Activated naive CD8-positive, alpha-beta T cell treated with anti-CD3 and anti-CD28 coated beads for 36 hours (primary cell): ENCODE measurements at places on chromosomes 2 and 18. TPM values are rescaled to one million over a fixed set of nuclear protein-coding genes. Genes with fewer than 3 reads are reported as not detected.

DNA sequence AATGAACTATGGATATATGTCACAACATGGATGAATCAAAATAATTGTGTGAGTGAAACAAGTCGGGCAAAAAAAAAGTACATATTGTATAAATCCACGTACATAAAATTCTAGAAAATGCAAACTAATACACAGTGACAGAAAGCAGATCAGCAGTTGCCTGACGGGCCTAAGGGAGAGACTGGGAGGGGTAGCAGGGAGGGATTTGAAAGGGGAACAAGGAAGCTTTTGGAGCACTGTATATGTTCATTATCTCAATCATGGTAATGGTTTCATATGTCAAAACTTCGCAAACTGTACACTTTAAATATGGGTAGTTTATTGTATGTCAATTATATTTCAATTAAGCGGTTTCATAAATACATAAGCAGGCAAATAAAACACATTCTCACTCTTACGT lies 153.8 kb downstream of the ANKRD44 start:
- DNase-seq: no peak
- H3K36me3 ChIP-seq: peaks cover 37% of the 10 kb centered on the region
- no peaks in the 10 kb centered on the region for H3K27me3 ChIP-seq
- H3K4me1 ChIP-seq: peaks cover 74% of the 10 kb centered on the region

DNA sequence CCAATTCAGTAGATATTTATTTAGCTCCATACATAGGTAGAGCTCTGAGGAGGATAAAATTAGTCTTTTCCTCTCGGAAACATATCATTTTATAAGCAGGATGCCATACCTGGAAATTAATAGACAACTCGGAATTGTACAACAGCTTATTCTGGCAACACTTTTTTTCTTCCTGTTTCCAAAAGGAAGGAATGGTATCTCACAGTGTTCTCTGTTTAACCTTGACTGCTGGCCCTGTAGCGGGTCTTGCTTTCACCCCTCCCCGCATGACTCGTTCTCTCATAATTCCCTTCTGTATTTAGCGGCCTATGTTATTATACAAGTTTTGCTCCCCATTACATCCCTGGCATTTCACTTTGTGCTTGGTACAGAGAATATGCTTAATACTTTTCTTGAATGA lies 2.5 kb upstream of the KYNU start:
- no peak for DNase-seq
- no peaks in the 10 kb centered on the region for H3K27me3 ChIP-seq
- H3K36me3 ChIP-seq: no peaks in the 10 kb centered on the region
- no peaks in the 10 kb centered on the region for H3K4me1 ChIP-seq
- no peak overlapping the region for H3K4me3 ChIP-seq

DNA sequence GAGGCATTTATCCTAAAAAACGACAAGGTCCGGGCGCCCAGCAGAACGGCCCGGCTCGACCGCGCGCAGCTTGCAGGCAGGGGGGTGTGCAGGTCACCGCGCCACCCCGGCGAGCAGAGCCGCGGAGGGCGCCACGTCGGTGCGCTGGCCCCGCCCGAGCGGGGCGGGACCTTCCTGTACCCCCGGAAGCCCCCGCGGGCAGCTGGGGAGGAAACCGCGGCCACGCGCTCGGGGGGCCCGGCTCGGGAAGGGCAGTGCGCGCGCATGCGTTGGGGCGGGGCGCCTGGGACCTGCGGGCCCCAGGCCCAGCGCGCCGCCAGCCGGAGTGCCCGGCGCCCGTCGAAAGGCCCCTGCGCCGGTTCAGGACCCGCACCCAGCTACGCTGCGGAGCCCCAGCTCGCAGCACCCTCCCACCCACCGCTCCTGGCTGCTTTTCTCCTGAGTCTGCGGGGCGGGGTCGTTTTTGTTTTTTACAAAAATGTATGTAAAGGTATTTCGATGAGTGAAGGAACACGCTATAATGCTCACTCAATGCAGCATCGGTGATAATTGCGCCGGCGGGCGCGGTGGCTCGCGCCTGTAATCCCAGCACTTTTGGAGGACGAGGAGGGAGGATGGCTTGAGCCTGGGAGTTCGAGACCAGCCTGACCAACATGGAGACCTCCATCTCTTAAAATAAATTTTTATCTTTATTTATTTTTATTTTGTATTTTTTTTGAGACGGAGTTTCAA lies 47.7 kb upstream of the POMC start:
- no peaks in the 10 kb centered on the region for H3K36me3 ChIP-seq
- H3K4me1 ChIP-seq: peaks cover 10% of the 10 kb centered on the region
- peak overlapping the region; percentile 78 for H3K27ac ChIP-seq
- H3K27me3 ChIP-seq: no peaks in the 10 kb centered on the region

GRCh38 chr18:5424903-5425664 lies 118.7 kb downstream of the EPB41L3 start:
- H3K27me3 ChIP-seq: peaks cover 4% of the 10 kb centered on the region
- DNase-seq: no peak
- H3K27ac ChIP-seq: no peak overlapping the region
- no peaks in the 10 kb centered on the region for H3K36me3 ChIP-seq
- no peak overlapping the region for H3K4me3 ChIP-seq
- H3K4me1 ChIP-seq: no peaks in the 10 kb centered on the region

DNA sequence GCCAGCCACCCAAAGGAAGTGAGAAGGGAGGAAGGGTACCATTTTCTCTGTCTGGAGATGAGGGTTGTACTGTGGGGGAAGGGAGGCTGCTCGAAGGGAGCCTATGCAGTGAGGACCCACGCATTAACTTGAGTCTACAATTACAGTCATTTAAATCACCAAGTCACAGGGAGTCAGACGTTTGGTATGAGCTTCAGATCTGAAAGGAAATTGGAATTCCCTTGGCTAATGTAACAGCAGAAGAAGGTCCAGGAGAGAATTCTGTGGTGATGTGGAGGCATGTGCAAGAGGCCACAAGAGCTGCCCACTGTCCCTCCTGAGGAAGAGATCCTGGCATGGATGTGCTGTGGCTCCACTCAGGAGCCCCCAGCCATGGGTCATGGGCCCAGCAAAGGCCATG lies 22.5 kb downstream of the DAPL1 start:
- H3K27me3 ChIP-seq: peaks cover 4% of the 10 kb centered on the region
- no peaks in the 10 kb centered on the region for H3K36me3 ChIP-seq
- H3K4me3 ChIP-seq: no peak overlapping the region
- H3K4me1 ChIP-seq: no peaks in the 10 kb centered on the region
- no peak for DNase-seq

DNA sequence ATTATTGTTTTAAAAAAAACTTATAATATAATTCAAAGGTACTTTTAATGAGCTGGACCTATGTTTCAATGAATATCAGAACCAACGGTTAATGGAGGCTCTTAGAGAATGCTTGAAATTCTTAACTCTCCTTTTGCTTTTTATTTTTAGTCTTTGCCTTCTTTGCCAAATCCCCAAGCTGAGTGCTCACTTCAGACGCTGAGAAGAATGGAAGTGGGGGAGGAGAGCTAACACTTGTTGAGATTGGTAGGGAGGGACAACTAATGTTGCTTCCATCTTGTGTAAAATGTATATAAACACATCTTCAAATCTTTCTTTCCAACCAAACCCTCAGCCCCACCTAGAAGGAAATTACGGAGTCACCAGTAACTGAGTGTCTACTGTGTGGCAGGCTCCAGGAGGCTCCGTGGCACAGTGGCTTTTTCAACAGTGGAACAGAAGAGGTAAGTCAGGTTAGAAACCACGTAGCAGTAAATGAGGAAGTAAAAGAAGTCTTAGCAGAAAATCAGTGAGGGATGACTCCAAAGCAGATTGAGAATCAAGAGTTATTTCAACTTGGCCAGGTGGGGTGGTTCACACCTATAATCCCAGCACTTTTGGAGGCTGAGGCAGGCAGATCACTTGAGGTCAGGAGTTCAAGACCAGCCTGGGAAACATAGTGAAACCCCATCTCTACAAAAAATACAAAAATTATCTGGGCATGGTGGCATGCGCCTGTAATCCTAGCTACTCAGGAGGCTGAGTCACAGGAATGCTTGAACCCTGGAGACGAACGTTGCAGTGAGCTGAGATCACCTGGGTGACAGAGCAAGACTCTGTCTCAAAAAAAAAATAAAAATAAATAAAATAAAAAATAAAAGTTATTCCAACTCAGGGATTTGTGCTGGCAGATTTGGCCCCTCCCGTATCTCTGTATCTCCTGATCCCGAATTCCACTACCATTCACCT lies 45.0 kb upstream of the CREB1 start:
- H3K4me1 ChIP-seq: peaks cover 32% of the 10 kb centered on the region
- no peak overlapping the region for H3K27ac ChIP-seq
- H3K4me3 ChIP-seq: no peak overlapping the region
- H3K36me3 ChIP-seq: no peaks in the 10 kb centered on the region
- no peak for DNase-seq

DNA sequence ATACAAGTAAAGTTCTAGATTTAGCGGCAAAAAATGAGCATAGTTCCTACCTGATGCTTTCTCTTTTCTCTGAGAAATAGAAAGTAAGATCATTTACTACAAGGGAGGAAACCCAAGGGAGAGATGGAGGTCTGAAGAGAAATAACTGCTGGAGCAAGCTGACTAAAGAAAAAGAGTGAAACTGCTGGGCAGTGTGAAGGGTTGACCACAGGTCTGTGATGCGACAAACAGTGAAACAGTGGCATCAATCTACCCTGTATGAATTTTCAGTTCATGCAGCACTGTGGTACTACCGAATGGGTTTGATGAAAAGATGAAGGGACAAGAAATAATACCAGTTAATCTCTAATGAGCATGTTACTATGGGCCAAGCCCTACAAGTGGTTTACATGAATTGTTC lies 52.2 kb downstream of the CUL3 start:
- H3K27me3 ChIP-seq: no peaks in the 10 kb centered on the region
- H3K4me1 ChIP-seq: peaks cover 43% of the 10 kb centered on the region
- peaks cover 48% of the 10 kb centered on the region for H3K36me3 ChIP-seq
- H3K4me3 ChIP-seq: no peak overlapping the region
- H3K27ac ChIP-seq: peak overlapping the region; percentile 67

DNA sequence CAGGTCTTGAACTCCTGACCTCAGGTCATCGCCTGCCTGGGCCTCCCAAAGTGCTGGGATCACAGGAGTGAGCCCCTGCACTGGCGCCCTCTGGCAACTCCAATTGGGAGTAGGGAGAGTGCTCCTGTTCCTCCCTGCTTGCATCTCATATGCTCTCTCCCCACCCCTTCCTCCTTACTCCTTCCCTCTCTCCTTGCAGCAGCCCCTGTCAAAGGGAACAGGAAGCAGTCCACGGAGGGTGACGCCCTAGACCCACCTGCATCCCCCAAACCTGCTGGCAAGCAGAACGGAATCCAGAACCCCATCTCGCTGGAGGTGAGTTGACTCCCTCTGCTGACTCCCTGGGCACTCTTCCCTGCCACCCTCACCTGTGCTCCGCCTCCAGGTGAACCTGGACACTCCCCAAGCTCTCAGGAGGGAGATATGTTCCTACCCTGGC lies 10.7 kb downstream of the ARID5A start:
- peaks cover 52% of the 10 kb centered on the region for H3K36me3 ChIP-seq
- DNase-seq: no peak
- H3K27me3 ChIP-seq: no peaks in the 10 kb centered on the region
- no peak overlapping the region for H3K27ac ChIP-seq

DNA sequence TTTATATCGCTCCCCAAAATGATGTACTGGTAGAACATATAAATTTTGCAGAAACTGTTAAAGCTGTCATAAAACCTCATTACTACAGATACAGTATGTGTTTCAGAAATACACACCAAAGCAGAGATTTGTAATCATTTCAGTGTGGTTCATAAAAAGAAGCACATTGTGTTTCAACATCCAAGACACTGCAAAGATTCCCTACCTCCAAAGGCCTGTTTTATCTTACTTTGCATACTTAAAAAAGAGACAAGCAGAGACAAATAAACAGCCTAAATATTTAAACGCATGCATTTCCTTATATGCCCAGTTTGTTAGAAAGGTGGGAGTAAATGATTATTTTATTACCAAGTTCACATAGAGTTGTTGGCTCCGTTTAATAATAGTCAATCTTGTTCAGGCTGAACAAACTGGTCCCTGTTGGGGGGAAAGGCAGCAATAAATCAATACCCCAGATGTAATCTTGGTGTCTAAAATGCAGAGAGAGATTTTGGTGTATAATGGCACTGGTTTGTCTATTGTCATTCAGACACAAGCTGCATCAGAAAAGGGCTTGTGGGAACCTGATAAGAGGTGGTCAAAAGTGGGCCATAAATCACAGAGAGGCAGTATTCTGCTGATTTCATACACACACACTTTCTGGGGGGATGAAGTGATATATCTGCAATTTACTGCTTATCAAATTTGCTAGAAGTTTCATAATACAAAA lies 321.4 kb upstream of the ETAA1 start:
- no peak for DNase-seq
- no peaks in the 10 kb centered on the region for H3K27me3 ChIP-seq
- H3K4me1 ChIP-seq: no peaks in the 10 kb centered on the region
- H3K4me3 ChIP-seq: no peak overlapping the region

GRCh38 chr2:58010599-58010998 lies 36.0 kb upstream of the VRK2 start:
- no peak overlapping the region for H3K4me3 ChIP-seq
- no peaks in the 10 kb centered on the region for H3K4me1 ChIP-seq
- H3K36me3 ChIP-seq: no peaks in the 10 kb centered on the region
- H3K27ac ChIP-seq: no peak overlapping the region

GRCh38 chr2:153939124-153939796 lies 67.5 kb downstream of the GALNT13 start:
- no peaks in the 10 kb centered on the region for H3K36me3 ChIP-seq
- no peak for DNase-seq
- no peaks in the 10 kb centered on the region for H3K4me1 ChIP-seq
- no peaks in the 10 kb centered on the region for H3K27me3 ChIP-seq
- H3K4me3 ChIP-seq: no peak overlapping the region

- H3K27me3 ChIP-seq: no peaks in the 10 kb centered on the region
- H3K27ac ChIP-seq: no peak overlapping the region
- H3K4me3 ChIP-seq: no peak overlapping the region
- no peak for DNase-seq
- H3K4me1 ChIP-seq: no peaks in the 10 kb centered on the region
Observed at GRCh38 chr2:240292035-240292574, 143.4 kb upstream of the GPC1 start.

DNA sequence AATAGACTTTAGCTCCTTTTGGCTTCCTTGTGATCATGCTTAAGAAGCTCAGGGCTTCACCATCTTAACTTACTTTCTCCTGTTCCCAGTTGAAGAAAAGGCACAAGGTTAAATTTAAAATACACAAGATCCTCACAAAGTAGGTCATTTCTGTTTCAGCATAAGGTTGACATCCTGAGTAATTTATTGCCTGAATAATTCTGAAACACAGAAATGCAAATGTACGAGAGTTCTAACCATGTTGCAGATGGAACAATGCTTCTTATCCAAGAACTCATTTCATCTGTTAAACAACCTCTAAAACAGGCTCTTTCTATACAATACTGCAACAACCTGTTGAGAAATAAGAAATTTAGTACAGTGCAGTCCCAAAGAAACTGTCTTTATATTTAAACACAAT lies 395.2 kb downstream of the BCL11A start:
- DNase-seq: no peak
- H3K27me3 ChIP-seq: no peaks in the 10 kb centered on the region
- H3K4me1 ChIP-seq: no peaks in the 10 kb centered on the region
- no peak overlapping the region for H3K4me3 ChIP-seq

MPP4 gene
- total RNA-seq: not detected

DYNAP gene
- not detected for total RNA-seq

ZBTB14 gene
- total RNA-seq: 23.8 TPM

TMEM178A gene
- total RNA-seq: 0.16 TPM

REG3A gene
- total RNA-seq: not detected
